Omental fat pad (tissue), 4 donors: ENCODE measurements at places on chromosomes 5 and 9.

- DNase-seq = no peak
These were observed 212.2 kb downstream of the C9orf50 start for GRCh38 chr9:129408535-129409215.

DNA sequence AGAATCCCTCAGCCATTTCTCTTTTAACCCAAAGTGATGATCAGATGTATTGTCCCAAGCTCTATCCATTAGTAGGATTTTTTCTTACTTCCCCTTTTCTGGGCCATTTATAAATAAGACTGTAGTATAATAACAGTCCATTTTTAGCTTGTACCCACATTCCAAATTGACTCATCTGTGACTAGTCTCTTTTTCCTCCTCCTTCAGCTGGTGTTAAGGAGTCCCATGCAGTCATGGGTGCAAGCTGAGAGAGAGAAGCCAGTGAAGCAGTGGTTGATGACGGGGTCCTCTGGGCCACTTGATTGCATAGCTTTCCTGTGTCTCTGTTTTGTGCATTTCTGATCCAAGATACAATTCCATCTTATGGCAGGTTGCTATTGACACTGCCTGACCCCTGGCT lies 476.0 kb upstream of the CD180 start:
- no peak for DNase-seq

DNA sequence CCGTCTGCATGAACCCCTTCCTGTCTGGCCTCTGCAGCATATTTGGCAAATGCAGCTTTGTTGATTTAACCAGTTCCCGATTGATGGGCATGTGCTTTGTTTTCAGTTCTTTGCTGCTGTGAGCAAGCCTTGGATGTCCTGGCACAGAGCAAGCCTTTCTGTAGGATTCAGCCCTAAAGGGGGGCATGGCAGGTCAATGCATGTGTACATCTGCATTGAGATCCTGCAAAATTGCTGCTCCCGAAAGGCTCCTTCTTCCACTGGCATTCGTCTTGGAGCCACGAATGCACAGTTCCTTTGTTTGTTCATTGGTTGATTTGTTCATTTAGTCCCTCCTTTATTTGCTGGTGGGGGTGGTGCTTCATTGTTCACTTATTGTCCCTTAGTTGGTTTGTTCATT lies 34.8 kb downstream of the COL5A1 start:
- DNase-seq = no peak

- DNase-seq = no peak
These were observed 190.8 kb upstream of the RASA1 start for GRCh38 chr5:87076931-87077330.

DNA sequence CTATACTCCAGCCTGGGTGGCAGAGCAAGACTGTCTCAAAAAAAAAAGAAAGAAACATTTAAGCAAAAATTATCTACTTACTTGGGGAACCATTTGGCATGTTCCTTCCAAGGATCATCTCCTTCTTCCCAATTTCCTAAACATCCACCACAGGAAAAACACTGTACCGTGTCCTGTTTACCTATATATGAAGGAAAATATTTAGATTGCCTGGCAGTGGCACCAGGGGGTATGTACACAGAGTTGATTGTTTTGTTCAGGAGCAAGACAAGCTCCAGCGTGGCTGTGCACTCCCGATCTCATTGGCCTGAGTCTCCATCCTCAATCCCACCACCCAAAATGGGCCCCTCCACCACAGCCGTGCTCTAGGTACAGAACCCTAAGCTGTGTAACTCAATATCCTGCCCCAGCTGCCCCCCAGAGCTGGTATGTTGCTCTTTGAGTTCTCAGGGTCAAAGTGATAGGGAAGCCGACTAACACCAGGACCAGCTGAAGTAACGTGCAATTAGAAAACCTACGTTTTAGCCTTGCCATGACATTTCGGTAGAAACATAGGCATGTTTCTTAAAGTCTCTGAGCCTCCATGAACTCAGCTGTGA lies 13.8 kb downstream of the NAIP start:
- no peak for DNase-seq

DNA sequence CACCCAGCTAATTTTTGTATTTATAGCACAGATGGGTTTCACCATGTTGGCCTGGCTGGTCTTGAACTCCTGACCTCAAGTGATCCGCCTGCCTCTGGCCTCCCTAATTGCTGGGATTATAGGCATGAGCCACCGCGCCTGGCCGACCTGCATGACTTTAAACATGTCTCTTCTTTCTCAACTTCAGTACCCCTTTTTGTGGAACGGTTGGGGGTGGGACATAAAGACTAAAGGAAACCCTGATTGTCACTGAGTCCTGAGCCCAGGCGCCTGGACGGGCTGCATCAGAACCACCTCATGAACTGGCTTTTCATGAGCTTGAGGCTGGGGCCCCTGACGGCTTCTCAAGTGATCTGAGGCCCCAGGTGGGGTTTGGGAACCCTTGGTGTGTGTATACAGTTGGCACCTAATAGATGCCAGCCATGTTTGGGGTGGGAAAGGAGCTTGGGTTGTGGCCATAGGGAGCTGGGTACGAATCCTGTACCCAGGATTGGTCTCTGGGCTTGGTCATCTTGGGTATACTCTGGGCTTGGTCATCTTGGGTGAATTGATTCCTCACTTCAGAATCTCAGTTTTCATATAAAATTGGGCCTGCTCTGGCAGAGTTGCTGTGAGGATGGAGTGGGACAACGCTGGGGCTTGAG lies 2.2 kb downstream of the GRK6 start:
- DNase-seq = no peak
